ENCODE measurements at places on chromosomes 5 and 9.

DNA sequence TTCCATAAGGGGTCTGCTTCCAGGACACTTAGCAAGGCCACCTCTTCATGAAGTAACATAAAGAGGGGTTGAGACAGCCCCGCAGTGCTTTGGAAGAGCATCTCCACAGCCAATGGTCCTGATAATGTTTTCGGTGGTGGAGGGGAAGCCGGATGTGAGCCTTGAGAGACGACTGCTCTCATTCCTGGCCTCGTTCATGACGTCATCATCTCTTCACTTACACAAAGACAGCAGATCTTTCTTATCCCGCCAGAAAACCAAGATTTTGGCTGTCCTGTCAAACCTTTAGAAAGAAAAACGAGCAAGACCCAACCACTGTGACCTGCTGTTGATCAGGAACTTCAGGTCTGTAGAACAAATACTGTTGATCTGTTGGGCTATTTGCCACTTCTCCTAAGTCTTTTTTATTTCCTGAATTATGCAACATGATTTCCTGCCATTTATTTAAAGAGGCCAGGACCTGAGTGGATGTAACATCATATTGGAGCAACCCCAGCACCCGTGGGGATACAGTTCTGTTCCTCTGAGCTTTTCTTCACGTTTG lies 89.0 kb upstream of the IRX2 start:
- no peak for DNase-seq

GRCh38 chr5:58182287-58182841 lies 277.5 kb downstream of the PLK2 start:
- no peak for DNase-seq

DNA sequence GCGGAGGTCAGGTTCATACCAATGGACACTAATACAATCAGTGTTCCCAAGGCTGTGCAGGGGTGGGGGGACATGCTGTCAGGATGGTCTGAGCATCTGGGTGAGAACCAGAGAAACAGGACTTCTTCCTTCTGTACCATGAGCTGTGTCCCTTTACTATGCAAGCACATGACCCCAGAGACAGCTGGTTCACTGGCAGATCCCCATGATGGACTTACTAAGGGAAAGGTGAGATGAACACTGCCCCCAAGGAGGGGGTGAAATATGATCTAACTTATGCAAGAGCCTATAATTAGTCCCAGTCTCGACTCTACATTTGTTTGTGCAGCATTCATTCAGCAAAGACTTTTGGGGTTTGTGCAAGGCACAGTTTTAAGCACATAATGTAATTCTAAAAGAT lies 91.4 kb downstream of the LIFR start:
- DNase-seq: no peak

GRCh38 chr9:11328326-11328725 lies 715.5 kb upstream of the PTPRD start:
- no peak for DNase-seq

DNA sequence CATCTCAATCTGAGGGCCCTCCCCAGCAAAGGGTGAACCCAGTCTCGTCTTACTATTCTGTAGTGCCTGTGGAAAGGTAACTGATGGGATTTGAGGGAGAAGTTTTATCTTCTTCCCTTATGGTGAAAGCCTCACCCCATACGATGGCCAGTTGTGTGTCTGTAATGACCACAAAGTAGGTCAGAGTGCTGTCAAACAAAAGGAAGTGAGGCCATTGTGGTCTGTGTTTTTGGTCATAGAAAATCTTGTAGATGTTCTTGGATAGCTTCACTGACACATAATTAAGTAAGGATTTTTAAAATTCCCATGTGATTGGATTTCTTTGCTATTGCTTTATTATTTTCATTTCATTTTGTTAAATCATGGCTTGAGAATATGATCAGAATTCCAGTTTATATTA lies 505.1 kb upstream of the KLF4 start:
- DNase-seq: no peak

GRCh38 chr9:6829536-6829935 lies 71.8 kb downstream of the KDM4C start:
- no peak for DNase-seq

DNA sequence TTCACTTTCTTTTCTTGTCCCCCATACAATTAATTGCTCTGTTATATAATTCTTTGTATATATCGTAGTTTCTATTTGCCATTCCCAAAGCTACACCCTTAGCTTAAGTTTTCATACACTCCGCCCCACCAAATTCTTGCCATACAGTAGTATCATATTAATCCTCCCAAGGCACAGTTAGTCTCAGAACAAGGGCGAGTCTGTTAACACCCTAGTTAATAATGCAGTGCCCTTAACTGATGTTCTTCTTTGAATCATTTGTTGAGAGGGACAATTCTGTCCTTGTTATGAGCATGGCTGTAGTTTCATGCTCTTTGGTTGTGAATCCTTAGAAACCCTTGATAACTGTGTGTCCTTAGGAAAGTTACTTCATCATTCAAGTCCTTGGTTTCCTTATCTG lies 206.2 kb downstream of the CFAP90 start:
- no peak for DNase-seq

GRCh38 chr9:38683336-38683735 lies 36.6 kb downstream of the FAM240B start:
- no peak for DNase-seq

Data from nephron progenitor cell (in vitro differentiated cells).